ENCODE measurements at places on chromosomes 7 and 10. TPM values are rescaled to one million over a fixed set of nuclear protein-coding genes. Genes with fewer than 3 reads are reported as not detected.

Gene COX19
- 10.0 TPM for total RNA-seq

DNA sequence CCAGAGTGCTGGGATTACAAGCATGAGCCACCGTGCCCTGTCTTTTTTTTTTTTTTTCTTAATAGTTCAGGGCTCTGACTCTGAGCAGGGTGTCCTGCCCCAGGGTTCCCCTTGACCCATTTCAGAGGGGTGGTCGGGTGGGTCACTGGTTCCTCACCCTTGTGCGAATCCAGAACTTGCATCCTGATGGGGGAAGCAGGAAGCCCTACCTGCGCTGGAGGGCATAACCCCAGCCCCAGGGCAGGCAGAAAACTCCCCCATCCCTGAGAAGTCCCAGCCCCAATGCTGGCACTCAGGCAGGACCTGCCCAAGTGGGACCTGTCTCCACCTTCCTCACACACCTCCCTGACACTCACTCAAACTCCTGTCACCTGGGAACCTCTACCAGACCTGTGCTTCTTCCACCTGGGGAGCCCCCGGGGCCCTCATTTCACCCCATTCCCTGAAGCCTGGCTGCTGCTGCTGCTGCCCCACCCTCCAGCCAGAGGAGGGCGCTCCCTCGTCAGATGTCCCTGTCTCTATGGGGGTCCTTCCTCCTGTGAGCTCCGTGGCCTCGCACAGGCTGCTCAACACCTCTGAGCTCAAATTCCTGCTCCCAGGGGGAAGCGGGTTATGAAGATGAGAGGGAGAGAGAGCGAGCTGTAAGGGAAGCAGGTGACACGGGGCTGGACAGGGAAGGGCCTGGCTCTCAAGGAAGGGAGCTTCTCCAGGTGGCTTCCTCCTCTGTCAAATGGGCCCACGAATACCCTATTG is 15.1 kb upstream of the ZNF273 start:
- no peak for DNase-seq

GRCh38 chr7:47786557-47787248 is 161.6 kb downstream of the PKD1L1 start:
- DNase-seq, result peak; percentile 100

DNA sequence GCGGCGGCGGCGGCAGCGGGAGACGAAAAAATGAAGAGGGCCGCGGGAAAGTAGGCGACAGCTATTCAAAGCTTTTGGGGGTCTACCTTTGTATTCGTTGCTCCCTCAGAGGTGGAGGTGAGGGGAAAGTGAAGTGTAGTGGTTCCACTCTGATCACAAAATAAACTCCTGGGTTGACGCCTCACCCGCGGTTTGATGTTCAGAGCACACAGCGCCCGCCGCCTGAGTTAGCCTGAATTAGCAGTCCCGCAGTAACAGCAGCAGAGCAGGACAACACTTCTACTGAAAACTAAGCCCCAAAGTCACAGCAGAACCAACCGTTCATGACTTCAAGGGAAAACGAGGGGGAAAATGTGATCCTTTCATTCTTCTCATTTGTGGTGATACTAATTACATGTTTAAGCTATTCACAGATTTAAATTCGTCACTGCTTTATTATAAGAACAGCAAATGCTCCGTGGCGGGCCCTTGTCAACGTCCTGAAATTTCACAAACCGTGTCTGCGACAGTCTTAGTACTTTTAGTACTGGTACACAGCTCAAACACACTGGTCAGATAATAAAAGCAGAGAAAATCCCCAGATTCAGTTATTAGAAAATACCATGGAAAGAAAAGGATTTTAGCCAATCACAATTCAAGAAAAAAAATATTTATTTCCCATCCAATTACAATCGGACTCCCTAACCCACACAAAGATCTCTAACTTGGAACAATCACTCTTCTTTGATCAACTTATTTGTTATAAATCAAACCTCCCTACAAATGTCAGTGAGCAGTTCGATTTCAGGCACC is 563 bp upstream of the JMJD1C start:
- DNase-seq, result peak; percentile 50

DNA sequence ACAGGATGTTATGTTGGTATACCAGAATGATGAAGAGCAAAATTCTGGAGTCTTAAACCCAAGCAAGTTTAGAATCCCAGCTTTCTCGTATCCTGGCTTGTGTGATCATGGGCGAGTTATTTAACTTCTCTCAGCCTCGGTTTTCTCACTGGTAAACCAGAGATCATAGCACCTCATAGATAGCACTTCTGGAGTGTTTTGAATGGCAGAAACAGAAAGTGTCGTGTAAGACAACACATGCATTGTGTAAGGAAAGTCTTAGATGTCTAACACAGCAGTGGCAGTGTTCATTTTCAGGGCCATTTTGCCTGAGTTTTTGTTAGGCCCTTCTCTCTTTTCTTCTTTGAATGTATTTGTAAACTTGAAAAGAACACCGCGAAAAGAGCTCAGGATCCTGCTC is 465.1 kb downstream of the AUTS2 start:
- no peak for DNase-seq

GRCh38 chr7:24216576-24217125 is 67.3 kb upstream of the NPY start:
- no peak for DNase-seq

GRCh38 chr10:3241274-3241921 is 68.8 kb upstream of the PITRM1 start:
- no peak for DNase-seq

DNA sequence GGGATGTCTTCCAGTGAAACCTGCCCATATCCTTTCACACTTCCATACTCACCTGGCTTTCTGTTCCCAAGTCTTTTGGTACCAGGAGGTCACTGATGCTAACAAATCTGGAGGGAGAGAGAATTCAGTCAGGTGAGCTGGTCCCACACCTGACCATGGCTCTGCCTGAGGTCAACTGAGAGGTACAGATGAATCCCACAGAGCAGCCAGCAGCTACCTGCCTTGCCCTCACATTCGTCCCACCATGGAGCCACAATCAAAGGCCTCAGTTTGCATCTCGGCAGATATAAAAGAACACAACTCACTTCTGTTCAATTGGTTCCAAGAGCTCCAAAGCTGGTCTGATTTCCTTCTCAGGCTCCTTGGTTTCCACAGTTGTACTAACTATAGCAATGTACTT is 47.0 kb downstream of the GDI2 start:
- DNase-seq, result no peak

DNA sequence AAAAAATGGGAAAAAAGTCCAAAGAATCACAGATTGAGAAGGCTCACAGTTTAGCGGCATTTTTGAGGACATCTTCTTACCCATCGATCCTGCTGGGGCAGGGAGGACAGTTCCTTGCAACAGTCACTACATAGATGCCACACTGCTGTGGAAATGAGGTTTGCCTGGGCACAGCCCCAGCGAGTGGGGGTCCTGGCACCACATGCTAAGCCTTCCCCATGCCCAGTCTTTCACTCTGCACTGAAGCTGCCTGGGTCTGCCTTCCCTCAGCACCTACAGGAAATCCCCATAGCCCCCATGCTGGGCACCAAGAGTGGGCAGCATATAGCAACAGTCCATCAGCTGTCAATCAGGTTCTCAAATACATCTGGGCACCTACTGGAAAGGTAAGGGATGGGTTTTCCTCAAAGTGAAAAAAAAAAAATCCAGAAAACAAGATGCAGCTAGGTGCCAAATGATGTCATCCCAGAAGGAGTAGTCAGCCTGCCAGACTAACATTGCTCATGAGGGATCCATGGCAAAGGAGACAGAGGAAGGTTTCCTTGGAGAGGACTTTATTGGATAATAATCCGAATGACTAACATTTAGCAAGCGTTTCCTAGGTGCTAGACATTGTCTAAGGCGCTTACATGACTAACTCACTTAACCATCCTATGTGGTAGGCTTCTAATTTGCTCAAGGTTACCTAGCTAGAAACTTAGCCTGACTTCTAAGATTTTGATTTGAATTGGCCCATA is 125.7 kb upstream of the CXCL12 start:
- peak; percentile 6 for DNase-seq

GRCh38 chr7:70580161-70580560 is 551.8 kb upstream of the GALNT17 start:
- no peak for DNase-seq

GRCh38 chr10:49056356-49056755 is 59.0 kb downstream of the VSTM4 start:
- peak; percentile 72 for DNase-seq

DNA sequence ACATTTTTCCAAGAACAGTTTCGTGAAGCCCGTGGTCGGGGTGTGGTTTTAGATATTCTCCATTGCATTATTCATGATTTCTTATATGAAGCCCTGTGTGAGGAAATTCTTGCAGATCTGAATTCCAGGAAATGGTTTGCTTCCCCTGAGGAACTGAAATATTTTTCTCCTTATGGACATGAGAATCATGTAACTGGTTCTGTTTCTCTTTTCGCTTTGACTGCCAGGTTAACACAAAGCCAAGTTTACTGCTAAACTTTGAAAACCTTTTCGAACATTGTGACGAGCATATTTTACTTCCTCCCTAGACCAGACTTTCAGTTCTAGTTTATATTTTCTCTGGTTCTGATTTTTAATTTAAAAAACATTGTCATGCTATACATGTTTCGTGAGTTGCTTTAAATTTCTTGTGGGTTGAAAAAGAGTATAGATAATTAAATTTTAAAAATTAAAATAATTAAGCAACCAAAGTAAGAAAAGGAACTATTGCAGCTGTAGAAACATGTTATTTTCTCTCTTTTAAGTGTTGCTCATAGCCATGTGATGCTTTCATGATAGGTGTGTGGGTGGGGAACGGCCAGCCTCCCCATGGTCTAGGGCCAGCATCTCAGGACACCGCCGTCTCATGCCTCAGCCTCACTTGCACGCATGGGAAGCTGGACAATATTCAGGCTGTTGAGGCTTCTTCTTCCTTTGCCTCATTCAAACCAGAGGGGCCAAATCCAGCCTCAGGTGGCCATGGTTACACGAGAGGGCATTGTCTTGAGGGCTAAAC is 97.1 kb downstream of the CREB5 start:
- DNase-seq, result peak; percentile 53

- DNase-seq, result no peak
Observed at GRCh38 chr7:70113536-70113935, 515.3 kb downstream of the AUTS2 start.

Data from renal cortical epithelial cell (primary cell).